NCI-H82 (cell line): ENCODE measurements at places on chromosomes 11 and 22.

GRCh38 chr11:97972731-97973130 is 1048.0 kb upstream of the CNTN5 start:
- no peak for DNase-seq

DNA sequence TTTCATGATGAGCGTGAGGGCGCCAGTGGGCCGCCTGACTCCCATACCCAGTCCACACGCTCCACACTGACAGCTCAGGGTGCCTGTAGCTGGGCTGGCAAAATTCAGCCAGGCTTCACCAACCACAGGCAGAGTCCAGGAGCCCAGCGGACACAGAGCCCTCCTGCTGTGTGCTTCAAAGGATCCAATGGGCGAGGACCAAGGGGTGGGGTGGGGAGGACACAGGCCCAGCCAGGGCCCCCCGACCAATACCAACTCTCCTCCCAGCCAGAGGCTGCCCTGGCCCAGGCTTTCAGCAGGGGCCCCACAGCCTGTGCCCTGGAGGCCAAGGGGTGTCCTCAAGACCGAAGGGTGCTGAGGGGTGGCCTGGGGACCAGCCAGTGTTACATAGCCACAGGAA is 336.1 kb downstream of the CTTN start:
- DNase-seq, result no peak

- DNase-seq, result no peak
Measured at GRCh38 chr11:128726458-128727139, 32.7 kb downstream of the FLI1 start.

DNA sequence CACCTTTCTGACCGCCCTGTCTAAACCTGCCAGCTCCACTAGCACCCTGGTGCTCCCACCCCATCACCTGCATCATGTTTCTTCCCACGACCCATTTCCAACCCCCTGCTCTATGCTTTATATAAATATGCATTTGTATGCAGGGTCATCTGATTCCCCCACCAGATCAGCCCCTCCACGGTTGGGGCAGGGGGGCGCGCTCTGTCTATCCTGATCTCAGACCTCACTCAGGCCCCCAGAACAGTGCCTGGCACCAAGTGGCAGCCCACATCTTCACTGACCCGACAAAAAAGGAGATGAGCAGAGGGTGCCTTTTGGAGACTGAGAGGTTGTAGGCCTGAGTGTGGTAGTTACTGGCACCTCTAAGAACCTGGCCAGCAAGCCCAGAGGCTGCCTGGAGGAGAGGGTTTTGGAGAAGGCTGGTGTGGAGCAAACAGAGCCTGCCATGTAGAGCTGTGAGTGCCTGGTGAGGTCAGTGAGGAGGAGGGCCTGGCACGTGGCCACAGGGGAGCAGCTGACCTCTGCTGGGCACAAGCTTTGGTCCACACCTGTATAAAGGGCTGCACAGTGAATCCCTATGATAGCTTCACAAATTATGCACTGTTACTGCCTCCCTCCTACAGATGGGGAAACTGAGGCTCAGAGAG is 86.3 kb upstream of the RTL6 start:
- no peak for DNase-seq

GRCh38 chr11:119093942-119094815 is 7.5 kb downstream of the DPAGT1 start:
- DNase-seq, result peak; percentile 59

GRCh38 chr22:35102663-35103062 is 36.7 kb downstream of the ISX start:
- DNase-seq, result no peak

GRCh38 chr11:45665206-45665932 is at the start of gene CHST1:
Gene CHST1 (minus strand): TSS chr11:45665622. CDS start chr11:45650923, 14,699 bp downstream.
- DNase-seq, result peak; percentile 66

DNA sequence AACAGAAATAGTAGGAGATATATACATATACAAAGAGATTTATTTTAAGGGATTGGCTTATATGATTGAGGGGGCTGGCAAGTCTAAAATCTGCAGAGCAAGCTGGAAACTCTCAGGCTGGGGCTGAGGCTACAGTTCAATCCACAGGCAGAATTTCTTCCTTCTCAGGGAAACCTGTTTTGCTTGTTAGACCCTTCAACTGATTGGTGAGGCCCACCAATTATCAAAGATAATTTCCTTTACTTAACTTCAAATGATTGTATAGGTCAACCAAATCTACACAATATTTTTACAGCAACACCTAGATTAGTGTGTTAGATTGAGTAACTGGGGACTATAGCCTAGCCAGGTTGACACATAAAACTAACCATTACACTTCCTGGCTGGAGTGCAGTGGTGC is 4.7 kb upstream of the PLEKHB1 start:
- DNase-seq, result no peak

- DNase-seq, result no peak
Measured at GRCh38 chr11:118705111-118705741, 25.8 kb upstream of the TREH start.

DNA sequence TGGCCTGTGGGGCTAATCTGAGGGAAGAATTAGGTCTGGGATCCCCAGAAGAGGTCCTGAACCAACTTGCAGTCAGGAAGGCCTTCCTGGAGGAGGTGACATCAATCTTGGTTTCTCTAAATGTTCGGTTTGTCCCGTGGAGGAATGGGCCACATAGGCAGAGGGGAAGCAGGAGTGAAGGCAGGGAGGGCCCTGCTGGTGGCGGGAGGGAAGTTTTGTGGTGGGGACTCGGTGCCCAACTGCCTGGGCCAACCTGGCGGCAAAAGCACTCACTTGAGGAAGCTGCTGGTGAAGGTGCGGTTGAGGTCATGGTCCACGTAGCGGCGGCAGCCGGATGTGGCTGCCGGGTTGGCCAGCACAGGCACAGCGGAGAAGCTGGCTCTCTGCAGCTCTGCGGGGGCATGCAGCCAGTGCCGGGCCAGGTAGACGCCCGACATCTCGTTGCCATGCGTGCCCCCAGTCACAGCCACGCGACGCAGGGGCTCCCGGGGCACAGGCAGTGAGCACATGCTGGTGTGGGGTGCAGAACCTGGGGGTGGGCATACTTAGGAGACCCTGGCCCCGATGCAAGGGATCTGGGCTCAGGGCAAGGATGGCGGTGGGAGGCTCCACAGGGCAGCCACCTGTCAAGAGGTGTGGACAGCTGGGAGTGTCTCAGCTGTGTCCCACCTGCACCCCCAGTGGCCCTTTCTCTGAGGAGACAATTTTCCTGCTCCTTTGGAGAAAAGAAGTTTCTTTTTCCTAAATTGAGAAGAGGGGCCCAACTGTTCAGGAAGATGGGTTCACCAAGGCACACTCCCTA is 3.8 kb downstream of the ACY3 start:
- DNase-seq, result no peak
